ENCODE measurements at places on chromosomes 6 and 20.

- no peak for DNase-seq
Measured at GRCh38 chr6:132007474-132008190, 56.5 kb upstream of the CCN2 start.

DNA sequence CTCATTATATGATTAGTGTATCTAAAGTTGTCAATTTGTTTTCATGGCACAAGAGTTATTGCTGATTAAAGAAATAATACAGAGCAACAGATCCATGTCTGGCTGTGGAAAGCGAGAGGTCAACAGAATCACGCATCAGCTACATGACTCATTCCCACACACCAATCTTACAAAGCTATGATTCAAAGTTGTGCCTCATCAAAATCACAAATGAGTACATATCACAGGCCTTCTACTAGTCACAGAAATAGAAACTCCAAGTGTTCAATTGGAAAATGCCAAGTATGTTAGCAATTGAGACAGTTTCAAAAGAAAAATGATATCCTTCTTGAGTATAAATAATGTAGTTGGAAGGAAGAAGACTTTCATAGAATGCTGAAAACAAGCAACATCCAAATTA is 57.8 kb upstream of the NKAIN2 start:
- no peak for DNase-seq

- no peak for DNase-seq
Measured at GRCh38 chr6:29516108-29516507, 28.4 kb upstream of the MAS1L start.

DNA sequence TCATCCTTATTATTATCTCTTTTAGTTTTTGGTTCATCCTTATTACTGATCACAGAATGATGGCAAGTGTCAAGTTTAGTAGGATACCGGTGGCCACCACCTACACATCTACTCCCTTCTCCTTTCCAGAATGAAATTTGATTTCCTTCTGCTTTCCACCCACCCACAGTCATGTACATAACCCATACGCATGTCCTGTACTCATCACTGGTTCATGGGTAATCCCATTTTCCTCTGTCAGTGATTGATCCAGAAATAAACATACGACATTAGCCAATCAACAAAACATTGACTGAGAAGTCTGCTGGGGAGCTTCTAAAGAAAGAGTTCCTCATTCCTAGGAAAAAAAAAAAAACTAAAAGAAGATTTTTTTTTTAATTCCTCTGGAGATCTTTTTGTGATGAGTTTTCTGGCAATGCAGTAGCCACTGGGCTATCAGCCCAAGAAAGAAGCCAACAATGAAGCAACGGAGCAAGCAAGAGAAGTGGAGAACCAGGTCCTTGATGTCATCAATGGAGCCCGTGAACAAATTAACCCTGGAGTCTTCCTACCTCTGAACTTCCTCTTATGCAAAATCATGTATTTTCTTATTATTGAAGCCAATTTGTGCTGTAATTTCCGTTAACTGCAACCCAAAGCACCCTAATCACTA is 127.8 kb downstream of the TASP1 start:
- no peak for DNase-seq

DNA sequence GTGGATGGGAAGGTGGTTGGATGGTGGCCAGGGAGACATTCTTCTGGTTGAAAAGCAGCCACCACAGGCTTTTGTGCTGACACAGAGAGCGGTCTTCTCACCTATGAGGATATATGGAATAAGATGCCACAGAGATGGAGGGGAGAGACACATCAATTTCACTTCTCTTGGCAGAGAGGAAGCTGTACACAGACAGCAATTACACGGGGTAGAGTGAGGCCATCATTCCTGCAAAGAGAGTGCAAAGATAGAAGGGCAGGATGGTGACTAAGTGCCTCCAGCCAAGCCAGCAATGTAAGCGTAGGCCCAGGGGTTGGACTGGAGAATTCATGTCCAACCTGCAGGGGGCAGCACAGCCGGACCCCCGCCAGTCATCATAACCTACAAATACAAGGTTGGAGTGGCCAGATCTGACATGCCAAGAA is 56.4 kb downstream of the NRN1 start:
- DNase-seq, result peak; percentile 61

- DNase-seq, result no peak
Measured at GRCh38 chr6:134768931-134769330, 181.0 kb downstream of the ALDH8A1 start.

GRCh38 chr6:52377538-52378221 is 15.7 kb downstream of the PAQR8 start:
- no peak for DNase-seq

- peak; percentile 18 for DNase-seq
Measured at GRCh38 chr20:17648791-17649730, 33.0 kb downstream of the RRBP1 start.

DNA sequence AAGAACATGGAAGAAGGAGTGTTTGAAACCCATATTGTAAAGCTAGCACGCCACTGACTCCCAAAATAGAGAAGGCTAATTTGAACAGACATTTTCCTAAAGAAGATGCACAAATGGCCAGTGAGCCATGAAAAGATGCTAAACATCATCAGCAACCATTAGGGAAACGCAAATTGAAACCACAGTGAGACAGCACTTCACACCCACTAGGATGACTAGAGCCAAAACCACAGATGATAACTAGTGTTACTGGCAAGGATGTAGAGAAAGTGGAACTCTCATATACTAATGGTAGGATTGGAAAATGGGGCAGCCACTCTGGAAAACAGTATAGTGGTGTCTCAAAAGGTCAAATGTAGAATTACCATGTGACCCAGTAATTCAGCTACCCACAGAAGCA is 58.2 kb downstream of the BMP7 start:
- DNase-seq, result no peak

- no peak for DNase-seq
Measured at GRCh38 chr6:94144807-94145206, 725.4 kb upstream of the EPHA7 start.

DNA sequence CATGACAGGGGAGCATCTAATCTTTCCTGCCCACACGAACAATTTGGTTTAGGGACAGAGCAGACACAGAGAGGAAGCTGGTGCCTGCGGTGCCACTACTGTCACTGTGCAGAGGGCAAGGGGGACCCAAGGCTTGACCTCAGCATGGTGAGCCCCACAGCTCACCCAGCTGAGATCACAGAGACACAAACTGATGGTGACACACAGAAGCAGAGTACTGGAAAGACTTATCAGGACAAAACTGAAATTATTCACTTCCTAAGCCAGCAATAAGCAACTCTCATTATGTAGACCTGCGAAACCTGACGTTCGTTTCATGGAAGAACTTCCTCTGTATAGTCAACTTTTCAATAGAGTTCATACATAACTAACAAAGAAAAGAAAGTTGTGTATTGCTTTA is 86.1 kb downstream of the HUS1B start:
- DNase-seq, result no peak

DNA sequence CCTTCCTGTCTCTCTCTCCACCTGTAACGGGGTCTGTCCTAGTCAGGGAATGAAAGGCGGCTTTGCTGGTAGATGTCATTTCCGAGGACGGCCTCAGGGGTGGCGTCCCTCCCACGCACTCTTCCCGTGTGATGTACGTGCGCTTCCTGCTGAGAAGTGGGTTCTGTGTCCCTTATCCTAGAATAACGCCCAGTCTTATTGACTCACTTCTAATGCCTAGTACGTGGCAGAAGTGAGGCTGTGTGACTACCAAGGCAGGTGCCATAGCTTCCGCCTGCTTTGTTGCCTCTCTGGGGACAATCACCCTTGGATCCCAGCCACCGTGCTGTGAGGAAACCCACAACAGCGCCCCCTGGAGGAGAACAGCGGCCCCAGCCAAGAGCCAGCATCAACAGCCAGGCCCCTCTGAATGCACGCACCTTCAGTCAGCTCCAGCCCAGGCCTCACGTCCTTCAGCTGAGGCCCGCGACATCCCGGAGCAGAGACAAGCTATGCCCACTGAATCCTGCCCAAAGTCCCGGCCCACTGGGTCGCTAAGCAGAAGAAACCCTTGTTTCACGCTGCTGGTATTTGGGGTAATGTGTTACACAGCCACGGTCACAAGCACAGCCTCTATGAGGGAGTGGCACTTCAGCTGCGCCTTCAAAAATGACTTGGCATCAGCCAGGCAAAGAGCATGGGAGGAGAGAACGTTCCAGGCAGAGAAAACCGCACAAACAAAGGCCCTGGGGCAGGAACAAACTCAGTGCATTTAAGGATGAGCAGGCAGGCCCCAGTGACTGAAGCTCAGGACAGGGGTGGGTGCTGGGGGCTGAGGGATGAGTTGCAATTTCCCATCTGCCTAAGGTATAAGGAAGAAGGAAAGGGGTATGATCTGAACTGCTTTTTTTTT is 224.2 kb downstream of the NFATC2 start:
- peak; percentile 83 for DNase-seq

DNA sequence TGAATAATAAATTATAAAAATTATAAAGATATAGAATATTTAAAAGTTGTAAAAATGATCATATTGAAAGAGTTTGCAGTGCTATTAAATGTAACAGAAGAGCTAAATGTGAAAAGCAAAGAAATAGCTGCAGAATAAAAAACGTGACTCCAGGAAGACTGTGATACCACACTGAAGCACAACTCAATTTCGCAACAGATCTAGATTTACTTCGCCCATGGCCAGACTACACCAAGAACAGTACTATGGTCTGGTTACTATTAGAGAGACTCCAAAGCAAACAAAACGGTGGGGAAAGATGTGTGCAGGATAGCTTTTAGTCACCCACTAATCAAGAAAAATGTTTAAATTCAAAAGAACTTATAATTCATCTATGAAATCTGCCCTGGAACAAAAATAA is 1.9 kb downstream of the CHD6 start:
- no peak for DNase-seq

DNA sequence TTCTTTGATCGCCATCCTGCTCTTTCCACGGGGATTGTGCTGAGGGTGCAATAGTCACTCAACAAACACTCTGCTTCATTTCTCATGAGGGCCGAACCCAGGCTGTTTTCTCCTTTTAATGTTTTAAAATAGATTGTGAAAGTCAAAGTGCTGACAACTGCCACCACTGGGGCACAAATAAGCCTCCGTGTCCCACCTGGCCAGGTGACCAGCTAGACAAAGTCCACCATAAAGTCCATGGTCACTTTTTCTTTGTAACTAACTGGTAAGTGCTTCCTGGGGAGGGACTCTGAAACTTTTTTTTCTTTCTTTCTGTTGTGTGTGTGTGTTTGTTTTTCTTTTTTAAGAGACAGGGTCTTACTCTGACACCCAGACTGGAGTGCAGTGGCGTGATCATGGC is 219.8 kb downstream of the LY86 start:
- no peak for DNase-seq

GRCh38 chr6:11163932-11164331 is 52.4 kb upstream of the ERVFRD-1 start:
- no peak for DNase-seq

DNA sequence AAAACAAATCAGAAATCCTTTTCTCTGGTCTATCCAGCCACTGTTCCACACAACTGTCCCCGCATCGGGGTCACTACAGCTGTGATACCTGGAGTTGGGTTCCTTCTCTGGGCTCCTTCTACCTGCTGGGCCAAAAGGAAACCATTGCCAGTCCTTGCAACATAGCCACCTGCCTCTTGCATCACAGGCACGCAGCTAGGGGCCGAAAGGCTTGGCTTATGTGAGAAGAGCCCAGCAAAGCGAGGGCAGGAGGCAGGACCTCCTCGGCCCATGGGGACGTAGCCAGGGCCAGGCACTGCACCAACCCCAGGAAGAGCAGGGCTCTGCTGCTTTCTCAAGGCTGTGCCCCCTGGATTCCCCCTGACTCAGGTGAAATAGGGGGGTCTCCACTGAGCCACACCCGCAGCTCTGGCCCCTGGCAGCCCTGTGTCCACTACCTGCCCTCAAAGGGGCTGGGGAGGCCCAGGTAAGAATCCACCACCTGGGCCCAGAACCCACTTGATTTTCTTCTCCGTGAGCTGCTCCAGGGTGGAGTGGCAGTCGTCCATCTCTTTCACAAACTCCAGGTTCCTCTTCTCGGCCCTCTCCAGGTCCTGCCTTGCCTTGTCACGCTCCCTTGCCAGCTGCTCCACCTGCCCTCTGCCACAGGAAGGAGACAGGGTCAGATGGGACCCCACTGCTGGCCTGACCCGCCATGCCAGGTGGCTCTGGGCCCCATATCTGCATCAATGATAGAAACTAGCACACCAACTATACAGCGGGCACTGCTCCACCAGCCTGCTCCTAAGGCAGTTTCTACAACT is 88.9 kb downstream of the GINS1 start:
- no peak for DNase-seq
